ENCODE measurements at places on chromosomes 1 and 21. TPM values are rescaled to one million over a fixed set of nuclear protein-coding genes. Genes with fewer than 3 reads are reported as not detected.

Gene TLCD4
- total RNA-seq, result 9.3 TPM

Gene DAB1
- total RNA-seq, result 1.2 TPM

Gene OR14A2
- not detected for total RNA-seq

Gene KPRP
- total RNA-seq, result not detected

Gene FCRL4
- total RNA-seq, result not detected

Gene CFHR2
- not detected for total RNA-seq

Gene PDE4B
- total RNA-seq, result 24.5 TPM

- DNase-seq, result no peak
Observed at GRCh38 chr1:1230656-1231399, 973 bp downstream of the SDF4 start.

GRCh38 chr1:109775398-109775797, 11.7 kb upstream of the EPS8L3 start:
- no peak for DNase-seq

DNA sequence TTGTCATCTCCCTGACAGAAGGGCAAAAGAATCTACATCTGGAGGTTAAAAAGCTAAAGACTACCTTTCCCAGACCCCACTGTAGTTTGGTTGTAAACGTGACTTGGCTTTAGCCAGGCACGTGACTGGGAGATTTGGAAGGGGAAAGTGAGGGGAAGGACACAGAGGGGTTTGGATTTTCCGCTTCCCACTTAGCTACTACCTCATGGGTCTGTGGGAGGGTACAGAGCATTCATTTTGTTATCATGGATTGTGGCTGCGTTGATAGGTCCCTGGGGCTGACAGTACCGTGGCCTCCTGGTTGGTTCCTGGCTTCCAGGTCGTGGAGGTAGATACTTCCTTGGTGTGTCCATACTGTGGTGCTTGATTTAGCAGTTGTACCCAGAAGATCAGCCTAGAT, 2.6 kb downstream of the CHD1L start:
- DNase-seq, result no peak

GRCh38 chr1:20194757-20195461, 8.6 kb upstream of the PLA2G2C start:
- peak; percentile 85 for DNase-seq

- DNase-seq, result no peak
Observed at GRCh38 chr1:55827350-55827749, 612.2 kb upstream of the USP24 start.

GRCh38 chr1:173917635-173918493, 737 bp upstream of the SERPINC1 start:
- no peak for DNase-seq

- DNase-seq, result no peak
Observed at GRCh38 chr1:204988196-204988595, 54.8 kb upstream of the CNTN2 start.

- DNase-seq, result no peak
Observed at GRCh38 chr1:86567878-86568277, 21.0 kb downstream of the CLCA4 start.

DNA sequence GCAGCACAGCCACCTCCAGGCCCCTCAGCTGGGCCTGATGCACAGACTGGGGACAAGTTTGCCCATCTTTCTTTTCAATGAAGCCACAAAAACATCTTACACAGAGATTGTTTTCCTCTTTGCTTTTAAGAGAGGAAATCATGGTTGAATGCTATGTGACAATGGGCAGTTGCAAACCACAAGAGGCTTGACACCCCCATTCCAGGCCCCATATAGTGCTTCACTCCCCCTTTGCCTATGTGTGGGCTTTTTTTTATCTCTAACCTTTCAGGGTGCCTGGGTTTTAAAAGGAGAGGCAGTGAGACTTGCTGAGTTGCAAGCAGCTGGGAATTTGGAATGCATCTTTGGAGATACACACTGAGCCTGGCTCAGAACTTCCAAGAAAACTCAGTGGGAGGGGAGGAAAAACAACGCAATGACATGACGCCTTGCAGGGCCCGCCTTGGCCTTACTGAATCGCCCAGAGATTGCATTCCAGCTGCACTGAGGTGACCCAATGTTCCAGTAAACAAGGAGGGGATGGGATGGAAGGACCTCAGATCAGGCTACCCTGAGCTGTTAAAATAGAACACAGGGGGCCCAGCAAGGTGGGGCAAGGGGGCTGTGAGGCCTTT, 145.2 kb upstream of the ZNF648 start:
- DNase-seq, result peak; percentile 58

- no peak for DNase-seq
Observed at GRCh38 chr1:11813021-11813420, 7.0 kb downstream of the CLCN6 start.

DNA sequence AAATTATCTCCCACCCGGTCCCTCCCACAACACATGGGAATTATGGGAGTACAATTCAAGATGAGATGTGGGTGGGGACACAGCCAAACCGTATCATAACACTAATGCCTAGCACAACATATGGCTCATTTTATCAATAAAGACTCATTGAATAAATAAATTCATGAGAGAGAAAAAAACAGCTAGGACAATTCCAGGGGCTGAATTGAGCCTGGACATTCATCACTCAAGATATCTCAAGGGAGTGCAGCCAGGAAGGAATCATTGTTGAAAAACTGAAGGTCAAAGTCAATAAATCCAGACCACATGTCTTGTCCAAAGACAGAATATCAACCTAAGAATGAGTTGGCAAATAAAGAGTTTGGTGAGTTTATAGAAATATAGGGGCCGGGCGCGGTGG, 644.1 kb downstream of the PLPP3 start:
- DNase-seq, result no peak

GRCh38 chr1:184691719-184692324, 62.8 kb downstream of the EDEM3 start:
- no peak for DNase-seq
